NAMALWA (cell line): ENCODE measurements at places on chromosomes 6 and 20.

- DNase-seq = no peak
These were observed 204.1 kb upstream of the THBS2 start for GRCh38 chr6:169457762-169458161.

GRCh38 chr6:160929831-160930230 lies 61.7 kb upstream of the MAP3K4 start:
- DNase-seq = no peak

- DNase-seq = peak; percentile 74
These were observed 25.3 kb downstream of the TBC1D7 start for GRCh38 chr6:13302751-13303667.

- no peak for DNase-seq
These were observed 381.8 kb downstream of the KIF16B start for GRCh38 chr20:16191496-16191895.

DNA sequence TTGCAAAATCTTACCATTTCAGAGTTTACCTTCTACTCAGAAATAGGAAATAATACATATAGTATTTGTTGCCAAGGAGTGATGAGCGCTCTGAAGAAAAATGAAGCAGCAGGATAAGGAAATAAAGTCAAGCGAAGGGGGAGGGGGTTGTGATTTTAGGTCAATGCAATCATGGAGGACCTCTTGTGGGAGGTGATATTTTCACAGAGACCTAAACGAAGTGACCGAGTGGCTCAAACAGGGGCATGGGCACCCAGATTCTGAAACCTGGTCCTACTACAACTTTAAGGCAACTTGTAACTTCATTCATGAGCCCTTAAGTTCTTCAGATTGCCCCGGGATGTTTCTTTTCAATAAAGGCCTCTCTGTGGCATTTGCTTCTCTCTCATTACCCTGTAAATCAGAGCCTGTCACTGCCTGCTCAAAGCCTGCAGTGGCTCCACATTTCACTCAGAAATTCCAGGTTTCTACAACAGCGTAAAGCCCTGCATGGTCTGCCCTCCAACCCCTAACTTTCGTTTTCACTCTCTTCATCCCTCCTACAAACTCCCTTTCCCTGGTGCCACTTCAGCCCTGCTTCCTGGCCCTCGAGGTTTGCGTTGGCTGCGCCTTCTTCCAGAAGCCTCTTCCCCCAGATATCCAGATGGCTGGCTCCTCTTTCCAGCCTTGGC lies 162.7 kb downstream of the TBC1D7 start:
- DNase-seq = no peak

DNA sequence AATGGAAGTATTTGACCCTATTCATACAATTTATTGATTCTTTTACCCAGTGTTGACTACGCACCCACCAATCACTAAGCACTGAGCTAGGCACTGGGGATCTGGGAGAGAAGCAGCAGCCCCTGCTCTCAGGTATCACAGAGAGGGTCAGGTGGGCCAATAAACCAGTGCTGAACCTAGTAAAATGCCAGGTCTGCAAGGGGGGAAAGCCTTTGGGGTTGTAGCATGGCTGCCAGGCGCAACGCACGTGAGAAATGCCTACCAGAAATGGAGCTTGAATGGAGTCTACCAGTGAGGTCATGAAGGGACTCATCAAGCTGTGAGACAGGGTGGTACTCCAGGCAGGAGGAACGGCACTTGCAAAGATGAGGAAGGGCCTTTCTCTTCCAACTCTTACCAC lies 313.6 kb downstream of the GMDS start:
- DNase-seq = no peak

DNA sequence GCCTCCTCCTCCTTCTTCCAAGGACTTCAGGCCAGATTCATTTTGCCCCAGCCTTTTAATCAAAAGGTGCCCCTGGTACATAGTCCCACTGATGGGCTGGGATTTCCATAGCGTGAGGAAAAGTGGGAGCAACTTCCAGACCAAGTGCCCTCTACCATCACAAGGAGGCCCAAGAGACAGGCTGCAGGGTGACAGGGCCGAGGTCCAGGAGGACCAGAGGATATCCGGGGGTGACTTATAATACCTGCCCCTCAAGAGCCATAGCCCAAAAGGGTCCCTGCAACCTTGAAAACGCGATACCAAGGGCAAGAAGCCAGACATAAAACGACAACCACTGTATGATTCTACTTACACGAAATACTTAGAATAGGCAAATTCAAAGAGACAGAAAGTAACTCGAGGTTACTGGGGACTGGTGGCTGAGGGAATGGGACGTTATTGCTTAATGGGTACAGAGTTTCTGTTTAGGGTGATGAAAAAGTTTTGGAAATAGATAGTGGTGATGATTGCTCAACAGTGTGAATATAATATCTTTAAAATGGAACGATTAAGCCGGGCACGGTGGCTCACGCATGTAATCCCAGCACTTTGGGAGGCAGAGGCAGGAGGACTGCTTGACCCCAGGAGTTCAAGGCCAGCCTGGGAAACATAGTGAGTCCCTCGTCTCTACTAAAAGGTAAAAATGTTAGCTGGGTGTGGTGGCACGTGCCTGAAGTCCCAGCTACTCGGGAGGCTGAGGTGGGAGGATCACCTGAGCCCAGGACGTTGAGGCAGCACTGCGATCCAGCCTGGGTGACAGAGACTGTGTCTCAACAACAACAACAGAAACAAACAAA lies 71.9 kb downstream of the NOL4L start:
- no peak for DNase-seq

GRCh38 chr6:26199773-26200764 lies 112.8 kb downstream of the HFE start:
- DNase-seq = peak; percentile 85

- DNase-seq = no peak
These were observed 150.0 kb downstream of the CDC5L start for GRCh38 chr6:44537306-44538049.

DNA sequence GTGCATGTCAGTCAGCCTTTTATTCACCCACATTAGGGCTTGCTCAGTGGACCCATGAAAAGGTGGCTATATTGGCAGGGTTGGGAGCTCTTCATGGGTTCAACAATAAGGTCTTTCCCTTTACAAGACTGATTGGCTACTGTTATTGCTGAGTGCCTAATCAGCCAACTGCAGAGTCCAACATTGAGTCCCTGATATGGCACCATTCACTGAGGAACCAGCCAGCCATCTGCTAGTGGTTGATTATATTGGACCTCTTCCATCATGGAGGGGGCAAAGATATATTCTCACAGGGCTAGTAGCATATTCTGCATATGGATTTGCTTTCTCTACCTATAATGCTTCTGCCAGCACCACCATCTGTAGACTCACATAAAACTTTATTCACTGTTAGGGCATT lies 69.9 kb downstream of the CDKAL1 start:
- DNase-seq = no peak

DNA sequence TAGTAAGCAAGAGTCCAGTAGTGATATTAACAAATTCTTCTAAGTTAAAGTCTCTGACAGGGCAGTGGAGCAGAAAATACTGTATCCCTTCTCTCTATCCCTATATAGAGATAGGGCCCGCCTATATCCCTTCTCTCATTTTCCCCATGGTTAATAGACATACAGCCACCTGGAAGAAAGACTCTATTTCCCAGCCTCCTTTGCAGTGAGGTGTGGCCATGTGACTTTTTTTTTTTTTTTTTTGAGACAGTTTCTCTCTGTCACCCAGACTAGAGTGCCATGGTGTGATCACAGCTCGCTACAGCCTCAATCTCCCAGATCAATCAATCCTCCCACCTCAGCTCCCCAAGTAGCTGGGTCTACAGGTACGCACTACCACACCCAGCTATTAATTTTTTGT lies 16.7 kb upstream of the CDK5RAP1 start:
- DNase-seq = no peak
